NCI-H2081 treated with DMSO at 0.1 percent for 48 hours (cell line): ENCODE measurements at places on chromosomes 5 and 9.

DNA sequence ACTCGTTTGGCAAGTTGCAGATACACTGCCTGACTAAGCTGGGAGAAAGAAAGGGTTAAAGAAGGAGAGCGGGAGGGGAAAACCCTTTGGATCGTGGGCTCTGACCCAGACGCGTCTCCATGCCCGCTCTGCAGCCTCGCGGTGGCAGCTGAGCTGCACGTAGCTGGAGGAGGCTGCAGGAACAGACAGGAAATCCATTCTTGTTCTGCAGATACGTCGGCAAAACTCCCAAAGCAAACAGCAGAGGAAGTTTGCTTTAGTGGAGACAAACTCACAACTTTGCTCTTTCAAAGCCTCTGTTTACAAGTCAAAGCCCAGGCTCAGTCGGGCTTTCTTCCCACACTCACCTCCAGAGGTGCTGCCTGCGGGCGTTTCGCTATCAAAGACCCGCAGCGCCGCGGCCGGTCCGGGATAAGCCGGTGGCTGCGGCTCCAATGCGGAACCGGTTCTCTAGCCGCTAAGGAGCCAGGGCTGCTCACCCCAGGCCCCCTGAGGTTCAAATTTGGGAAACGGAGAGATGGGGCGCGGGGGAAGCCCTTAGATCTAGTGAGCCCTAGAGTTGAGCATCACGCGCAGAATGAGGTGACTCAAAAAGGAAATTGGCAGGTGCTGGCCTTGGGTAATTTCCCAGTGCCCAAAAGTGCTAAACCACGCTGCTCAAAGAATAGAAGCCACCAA lies 60.7 kb downstream of the MAT2B start:
- no peak for DNase-seq

GRCh38 chr5:67774786-67775185 lies 440.8 kb upstream of the PIK3R1 start:
- DNase-seq = no peak

DNA sequence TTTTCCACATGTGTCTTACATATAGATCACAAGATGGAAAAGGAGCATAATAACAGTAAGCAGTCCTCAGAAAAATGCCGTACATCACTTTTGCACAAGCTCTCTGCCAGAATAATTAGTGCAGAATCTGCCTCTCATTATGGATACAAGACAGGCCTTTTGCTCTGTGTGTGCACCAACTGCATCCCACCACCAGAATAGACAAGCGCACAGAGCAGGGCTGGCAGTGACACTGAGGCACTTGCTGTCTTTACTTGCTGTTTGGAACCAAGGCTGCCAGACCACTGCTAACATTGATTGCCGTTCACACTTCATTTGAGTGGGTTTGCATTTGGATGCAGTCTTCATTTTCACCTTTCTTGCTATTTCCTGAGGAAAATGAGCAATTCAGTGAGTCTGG lies 741.3 kb downstream of the TLE1 start:
- DNase-seq = no peak

DNA sequence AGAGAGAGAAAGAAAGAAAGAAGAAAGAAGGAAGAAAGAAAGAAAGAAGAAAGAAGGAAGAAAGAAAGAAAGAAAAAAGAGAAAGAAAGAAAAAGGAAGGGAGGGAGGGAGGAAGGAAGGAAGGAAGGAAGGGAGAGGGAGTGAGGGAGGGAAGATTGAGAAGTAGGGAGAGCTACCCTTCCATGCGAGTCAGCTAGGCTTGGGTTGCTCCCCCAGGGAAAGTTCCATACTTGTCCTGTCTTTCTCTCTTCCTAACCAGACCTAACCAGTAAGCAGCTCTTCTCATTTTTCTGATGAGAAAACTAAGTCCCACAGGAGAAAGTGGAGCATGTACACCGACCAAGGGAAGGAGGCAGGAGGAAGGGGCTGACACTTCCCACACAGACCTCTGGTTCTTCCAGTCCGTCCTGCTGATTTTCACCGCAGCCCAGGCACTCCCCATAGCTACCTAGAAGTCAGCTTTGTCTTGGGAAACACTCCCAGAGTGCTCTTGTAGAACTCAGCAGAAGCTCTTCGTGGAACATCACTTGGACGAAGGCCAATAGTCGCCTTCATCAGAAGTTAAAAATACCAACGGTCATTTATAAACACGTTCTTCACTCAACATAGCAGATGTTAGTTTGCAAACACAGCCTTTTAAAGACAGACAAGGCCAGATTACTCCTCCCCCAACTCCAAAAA lies 29.0 kb upstream of the ENTREP1 start:
- DNase-seq = no peak

DNA sequence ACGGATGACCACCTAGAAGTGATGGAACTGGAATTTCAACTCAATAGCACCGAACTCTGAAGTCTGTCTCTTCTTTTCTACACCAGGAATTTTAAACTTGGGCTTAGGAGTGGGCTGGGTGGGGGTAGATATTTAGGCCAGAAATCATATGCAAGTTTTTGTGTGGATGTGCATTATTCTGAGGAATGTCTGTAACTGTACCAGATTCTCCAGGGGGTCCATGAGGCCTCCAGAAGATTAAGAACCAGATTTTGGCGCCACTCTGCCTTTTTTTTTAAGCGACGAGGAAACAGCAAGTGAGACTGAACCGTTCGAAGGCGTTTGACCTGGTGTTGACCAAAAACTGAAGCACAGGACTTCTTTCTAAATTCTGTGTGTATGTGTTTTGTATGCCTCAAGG lies 88.8 kb upstream of the TTC23L start:
- no peak for DNase-seq
